ENCODE measurements at places on chromosomes 2 and 18.

DNA sequence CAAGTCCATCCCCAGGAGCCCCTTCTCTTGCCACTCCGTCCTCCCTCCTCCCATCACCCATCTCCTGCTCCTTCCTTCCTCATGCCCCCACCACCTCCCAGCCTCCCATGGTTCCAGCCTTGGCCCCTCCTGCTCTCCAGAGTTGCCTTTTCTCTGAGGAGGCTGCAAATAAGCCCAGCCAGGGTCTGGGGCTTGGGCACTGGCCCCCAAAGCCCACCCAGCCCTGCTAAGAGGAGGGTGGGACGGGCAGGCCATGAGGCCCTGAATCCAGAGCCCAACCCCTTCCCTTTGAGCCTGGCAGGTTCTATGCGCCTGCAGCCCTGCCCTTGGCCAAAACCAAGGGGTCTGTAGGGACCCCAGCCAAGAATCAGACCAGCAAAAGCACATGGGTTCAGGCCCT lies 71.6 kb downstream of the STPG4 start:
- DNase-seq = no peak

- no peak for DNase-seq
Observed at GRCh38 chr2:29014811-29015421, 33.8 kb downstream of the TOGARAM2 start.

DNA sequence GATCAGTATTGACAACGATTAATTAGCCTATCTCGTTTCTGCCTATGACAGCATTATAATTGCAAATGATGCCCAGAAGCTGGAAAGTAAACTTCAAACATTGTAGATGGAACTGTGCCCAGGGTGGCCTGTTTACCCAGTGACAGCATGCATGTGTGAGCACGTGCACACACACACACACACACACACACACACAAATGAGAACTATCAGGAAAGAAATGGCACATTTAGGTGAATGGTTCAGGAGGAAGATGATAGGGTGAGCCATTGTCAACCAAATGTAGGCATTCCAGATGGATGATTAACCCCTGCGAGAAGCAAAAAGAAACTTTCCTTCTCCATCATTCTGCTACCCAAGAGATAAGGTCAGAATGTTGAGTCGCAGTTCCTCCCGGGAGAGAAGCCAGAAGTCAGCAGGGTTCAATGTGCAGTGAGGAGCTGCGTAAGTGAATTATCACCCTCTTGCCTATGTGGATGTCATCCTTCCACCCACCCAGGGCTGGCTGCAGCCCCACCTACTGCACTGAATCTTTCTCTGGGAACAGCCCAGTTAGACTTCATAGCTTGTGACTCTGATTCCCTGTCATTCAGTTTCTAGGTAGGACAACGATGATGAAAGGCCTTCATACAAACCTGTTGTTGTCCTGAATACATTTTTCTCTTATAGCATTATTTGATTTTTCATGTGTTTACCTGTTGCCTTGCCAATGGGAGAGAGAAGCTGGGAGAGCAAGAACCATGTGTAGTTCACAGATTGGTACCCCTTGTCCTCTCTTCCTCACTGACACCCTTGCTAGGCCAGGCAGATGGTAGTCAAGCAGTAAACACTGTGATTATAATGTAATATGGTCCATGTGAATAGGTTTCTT lies 3.5 kb upstream of the APOB start:
- no peak for DNase-seq

DNA sequence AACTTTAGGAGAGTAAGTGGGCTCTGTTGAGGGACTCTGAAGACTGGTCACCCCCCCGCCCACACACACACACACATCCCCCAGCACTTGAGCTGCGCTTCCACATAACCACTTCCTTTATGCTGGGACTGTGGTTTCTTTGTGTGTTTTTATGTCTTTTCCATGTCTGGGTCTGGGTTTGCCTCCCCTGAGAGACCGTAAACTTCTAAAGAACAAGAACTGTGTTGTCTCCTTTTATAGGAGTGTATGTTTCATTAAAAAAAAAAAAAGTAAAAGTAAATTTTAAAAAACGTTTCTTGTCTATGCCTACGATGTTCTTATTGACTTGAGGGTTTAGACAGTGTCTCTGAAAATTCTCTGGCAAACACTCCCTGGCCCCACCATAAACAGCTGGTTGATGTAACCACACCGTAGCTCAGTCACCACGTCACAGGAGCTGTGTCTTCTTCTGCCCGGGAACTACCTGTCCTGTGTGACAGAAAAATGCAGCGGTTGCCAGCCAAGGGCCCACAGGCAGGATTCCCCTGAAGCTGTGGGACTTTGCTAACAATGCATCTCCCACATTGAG lies 68.0 kb downstream of the KLHL29 start:
- no peak for DNase-seq

DNA sequence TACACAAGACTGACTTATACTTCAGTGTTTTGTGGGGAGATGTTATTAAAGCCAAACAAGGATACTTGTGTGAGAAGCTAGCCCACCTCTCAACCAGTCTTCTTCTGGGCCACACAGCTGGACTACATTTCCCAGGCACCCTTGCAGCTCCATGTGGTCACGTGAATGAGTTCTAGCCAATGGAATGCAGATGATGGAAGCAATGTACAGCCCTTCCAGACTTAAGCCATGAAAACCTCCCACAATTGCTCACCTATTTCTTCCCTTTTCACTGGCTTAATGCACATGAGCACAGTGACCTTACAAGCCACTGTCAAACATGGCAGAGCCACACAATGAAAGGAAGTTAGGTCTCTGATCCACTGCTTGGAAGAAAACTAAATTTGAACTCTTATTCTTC lies 20.4 kb upstream of the FEZ2 start:
- no peak for DNase-seq

DNA sequence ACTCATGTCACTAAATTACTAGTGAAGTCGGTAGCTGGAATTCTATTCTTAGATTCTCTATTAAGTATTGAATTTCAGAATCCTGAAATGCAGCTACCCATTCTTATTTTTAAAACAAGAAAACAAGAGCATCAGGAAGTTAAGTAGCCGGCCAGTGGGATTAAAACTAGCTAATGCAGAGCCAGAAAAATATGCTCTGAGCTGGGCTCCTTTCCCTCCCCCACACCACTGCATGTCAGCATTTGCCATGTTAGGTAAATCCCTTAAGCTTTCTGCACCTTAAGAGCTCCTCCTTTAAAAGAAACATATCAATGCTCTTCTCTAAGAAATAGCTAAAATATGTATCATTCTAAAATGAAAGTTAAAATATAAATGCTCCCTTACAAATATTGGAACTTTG lies 72.2 kb upstream of the MFF start:
- no peak for DNase-seq

- no peak for DNase-seq
Observed at GRCh38 chr18:48391868-48392267, 17.3 kb downstream of the ZBTB7C start.

- DNase-seq = no peak
Observed at GRCh38 chr2:7289697-7290096, 372.5 kb downstream of the RNF144A start.

DNA sequence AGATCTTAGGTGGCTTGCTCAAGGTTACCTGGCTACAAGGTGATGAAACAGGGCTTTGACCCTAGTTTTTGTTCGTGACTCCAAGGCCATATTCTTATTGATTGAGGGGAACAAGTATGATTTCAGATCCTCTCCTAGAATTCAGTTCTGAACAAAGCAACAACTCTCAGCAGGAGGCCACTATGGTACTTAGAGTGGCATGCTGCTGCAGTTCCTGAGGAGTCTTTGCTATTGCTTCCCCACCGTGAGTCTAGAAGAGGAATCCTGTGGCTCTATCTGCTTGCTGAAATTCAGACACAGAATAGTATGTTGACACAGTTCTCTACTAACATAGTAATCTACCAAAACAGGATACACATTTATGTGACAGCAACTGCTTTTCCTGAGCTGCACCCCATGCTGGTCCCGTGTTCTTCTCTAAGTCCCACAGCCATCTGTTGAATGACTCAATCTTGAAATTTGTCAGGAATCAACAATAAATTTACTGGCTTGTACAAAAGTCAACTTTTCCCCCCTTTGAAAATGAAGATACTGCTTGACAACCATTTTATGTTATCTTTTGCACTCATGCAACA lies 4.1 kb downstream of the TGFBRAP1 start:
- no peak for DNase-seq

- DNase-seq = no peak
Observed at GRCh38 chr2:198641161-198641560, 816.6 kb downstream of the SATB2 start.

DNA sequence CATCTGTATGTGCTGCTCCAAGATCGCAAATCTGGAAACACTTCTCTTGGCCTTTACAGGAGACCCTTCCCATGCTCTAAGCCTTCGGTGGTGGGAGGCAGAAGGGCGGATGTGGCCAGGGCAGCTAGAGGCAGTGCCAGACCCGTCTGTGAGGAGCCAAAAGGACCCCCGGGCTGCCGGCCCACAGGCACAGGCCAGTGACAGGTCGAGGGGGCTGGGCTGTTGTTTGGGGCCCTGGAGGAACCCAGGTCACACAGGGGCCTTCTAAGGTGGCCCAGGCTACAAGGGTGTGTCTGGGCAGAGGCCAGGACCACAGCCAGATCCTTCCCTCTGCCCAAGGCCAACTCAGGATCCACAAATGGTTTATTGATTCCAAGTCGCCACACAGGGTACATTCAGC lies 49.4 kb downstream of the SLC66A2 start:
- DNase-seq = no peak

GRCh38 chr2:200471324-200471848 lies 38.5 kb downstream of the KCTD18 start:
- DNase-seq = peak; percentile 28

DNA sequence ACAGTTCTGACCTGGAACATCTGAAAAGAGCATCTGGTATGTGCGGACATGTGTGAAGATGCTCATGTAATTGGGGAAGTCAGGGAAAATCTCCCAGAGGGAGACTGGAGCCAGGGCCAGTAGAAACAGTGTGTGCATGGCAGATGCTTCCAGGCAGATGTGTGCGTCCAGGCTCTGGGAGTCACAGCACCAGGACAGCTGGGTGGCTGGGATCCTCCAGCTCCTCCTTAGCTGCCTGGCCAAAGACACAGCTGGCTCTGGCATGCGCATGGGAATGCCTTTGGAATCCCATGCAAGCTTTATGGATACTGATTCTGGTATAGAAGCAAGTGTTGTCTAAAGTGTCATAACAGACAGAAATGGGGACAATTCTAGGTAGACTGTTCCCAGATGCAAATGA lies 369.7 kb downstream of the INSIG2 start:
- no peak for DNase-seq

Data from 8988T (cell line).